Stimulated activated CD8-positive, alpha-beta memory T cell treated with anti-CD3 and anti-CD28 coated beads, Interleukin-4, amount 100 ng/mL, for 1 hour (primary cell): ENCODE measurements at places on chromosomes 6 and 20.

DNA sequence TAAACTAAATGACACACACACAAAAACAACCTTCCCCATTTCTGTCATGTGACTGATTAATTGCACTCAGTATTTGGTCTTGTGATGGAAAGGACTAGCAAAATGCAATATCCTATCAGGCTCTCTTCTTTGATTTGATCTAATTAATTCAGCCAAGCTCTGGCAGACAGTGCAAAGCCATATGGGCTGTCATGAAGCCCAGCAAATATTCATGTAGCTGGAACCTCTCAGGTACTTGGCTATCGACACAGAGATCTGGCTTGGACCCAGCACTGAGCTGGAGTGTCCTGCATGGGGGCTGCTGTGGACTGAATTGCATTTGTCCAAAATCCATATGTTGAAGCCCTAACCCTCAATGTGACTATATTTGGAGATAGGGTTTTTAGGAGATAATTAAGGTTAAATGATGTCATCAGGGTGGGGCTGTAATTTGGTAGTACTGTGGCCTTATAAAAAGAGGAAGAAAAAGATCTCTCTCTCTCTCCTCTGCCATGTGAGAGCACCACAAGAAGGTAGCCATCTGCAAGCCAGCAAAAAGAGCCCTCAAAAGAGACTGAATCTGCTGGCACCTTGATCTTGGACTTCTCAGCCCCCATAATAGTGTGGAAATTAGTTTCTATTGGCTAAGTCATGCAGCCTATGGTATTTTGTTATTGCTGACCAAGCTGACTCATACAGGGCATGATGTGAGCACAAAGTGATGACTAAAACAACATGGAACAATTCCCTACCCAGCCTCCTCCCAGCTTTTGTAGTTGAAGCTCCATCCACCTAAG, 77.1 kb downstream of the STMND1 start:
- DNase-seq = no peak

DNA sequence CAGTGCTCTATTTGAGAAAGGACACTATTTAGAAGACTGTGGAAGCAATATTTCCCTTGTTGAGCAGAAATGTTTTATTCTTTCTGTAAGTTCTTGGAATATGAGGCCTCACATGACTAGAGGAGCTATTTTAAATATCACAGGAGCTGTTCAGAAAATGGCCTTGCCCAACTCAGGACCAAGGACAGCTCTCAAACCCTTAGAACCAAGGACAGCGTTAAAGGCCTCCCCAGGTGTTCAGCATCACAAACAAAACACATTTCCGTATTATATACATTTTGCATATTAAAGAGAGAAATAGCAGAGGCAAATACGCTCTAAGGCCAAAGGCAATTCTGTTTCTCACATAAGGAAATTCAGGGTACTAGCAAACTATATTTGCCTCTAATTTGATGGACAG, 631.4 kb downstream of the CDH26 start:
- no peak for DNase-seq

DNA sequence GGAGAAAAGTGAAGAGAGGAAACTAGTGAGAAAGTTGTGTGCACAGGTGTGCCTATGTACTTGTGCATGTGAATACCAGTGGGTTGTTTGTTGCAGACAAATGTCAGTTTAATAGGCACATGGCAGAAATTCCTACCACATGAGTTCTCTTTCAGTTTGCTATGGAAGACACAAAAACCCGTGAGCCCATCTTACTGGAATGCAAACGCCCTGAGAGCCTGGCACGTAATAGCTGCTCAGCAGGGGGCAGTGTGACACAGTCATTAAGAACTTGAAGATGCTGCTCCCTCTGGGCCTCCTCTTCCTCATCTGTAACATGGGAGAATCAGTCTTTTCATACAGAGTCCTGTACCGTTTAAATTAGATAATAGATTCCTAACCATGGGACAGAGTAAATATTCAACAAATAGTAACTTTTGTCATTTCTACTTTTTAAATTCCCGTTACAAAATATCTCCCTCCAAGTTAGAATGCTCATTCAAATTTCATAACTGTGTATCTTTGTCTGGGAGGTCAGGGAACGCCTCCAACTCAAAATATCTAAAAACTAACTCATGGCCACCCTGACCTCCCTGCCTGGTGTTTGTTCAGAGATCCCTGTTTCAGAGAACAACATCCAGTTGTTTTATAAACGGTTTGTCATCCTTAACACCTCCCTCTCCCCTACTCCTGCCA, 802.9 kb downstream of the MAFB start:
- DNase-seq = no peak

GRCh38 chr6:75711173-75711572, 37.9 kb upstream of the MYO6 start:
- no peak for DNase-seq

DNA sequence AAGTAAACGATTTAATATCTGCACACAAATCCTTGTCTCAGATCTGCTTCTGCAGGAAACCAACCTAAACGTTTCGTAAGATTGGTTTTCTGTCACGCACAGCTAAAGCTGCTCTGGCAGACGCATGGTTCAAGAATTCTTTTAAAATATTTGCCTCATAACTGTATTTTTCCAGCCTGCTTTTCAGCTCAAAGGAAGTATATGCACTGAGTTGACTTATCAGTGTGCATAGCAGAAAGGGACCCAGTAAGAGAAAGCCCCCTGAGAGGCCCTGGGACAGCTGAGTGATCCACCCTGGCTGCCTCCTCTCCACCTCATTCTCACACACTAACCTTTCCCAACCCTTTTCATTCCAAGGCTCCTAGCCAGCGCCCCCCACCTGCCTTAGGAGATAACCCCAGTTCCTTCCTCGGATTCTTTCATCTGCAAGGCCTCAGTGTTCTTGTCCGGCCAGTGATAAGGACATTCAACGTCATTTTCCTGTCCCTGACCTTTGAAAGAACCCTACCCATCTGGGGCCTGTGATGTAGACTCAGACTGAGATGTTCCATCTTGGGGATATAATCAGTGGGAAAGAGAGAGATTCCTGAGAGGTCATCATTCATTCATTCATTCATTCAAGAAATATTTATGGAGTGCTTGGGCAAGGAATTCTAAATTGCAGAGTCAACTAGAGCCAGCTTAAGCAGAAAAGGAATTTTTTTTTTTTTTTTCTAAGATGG, 22.4 kb upstream of the SLC9A8 start:
- no peak for DNase-seq

GRCh38 chr6:110468731-110469130, 7.7 kb downstream of the SLC22A16 start:
- no peak for DNase-seq

DNA sequence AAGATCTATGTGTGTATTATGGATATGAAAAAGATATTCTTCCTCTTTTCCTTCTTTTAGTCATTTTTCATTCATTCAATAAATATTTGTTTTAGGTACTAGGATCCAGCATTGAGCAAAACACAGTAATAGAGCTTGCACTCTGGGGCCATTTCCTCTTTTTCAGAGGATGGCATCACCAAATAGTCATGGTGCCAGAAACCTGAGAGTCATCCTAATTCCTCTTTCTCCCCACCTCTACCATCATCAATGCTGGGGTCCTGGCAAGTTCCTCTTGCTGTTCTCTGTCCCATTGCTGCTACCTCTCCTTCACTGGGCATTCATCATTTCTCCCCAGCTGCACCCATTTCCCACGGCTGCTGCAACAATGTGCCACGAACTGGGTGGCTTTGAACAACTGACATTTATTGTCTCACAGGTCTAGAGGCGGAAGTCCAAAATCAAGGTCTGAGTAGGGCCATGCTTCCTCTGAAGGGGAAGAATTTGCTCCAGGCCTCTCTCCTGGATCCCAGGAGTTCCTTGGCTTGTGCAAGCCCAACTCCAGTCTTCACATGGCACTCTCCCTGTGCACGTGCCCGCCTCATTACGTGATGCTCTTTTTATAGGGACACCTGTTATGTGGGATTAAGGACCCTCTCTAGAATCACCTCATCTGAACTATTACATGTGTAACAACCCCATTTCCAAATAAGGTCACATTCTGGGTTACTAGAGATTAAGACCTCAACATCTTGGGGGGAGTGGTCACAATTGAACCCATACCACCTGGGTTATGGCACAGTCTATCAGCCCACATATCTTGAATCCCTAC, 9.5 kb upstream of the IGF2R start:
- DNase-seq = no peak

DNA sequence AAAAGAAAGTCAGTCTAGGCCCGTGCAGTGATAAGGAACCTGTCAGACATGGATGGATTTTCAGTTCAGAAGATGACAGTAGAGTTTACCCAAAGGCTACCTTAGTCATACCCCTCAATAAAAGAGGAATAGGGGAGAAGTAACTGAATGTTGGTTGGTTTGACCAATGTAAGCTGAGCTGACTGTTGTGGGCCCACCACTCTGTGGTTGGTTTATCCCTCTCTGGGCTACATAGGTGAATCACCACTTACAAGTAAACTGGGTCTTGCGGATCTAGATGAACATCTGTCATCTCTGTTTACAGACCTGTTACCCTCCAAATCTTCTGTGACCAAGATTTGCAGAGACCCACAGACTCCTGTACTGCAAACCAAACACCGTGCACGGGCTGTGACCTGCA, 37.2 kb upstream of the MYLK2 start:
- no peak for DNase-seq

GRCh38 chr6:17115251-17116116, 13.6 kb downstream of the STMND1 start:
- DNase-seq = no peak

- DNase-seq = no peak
Measured at GRCh38 chr6:63764318-63764916, 128.8 kb downstream of the PHF3 start.

DNA sequence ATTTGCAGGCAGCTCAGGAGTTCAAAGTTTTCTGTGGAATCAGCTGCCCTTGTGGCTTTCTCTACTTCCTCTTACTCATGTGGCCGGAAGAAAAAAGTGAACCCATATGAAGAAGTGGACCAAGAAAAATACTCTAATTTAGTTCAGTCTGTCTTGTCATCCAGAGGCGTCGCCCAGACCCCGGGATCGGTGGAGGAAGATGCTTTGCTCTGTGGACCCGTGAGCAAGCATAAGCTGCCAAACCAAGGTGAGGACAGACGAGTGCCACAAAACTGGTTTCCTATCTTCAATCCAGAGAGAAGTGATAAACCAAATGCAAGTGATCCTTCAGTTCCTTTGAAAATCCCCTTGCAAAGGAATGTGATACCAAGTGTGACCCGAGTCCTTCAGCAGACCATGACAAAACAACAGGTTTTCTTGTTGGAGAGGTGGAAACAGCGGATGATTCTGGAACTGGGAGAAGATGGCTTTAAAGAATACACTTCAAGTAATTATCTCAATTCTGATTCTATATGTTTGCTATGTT, 1.1 kb downstream of the MGME1 start:
- no peak for DNase-seq

- DNase-seq = no peak
Measured at GRCh38 chr6:79650950-79651349, 19.8 kb downstream of the SH3BGRL2 start.

DNA sequence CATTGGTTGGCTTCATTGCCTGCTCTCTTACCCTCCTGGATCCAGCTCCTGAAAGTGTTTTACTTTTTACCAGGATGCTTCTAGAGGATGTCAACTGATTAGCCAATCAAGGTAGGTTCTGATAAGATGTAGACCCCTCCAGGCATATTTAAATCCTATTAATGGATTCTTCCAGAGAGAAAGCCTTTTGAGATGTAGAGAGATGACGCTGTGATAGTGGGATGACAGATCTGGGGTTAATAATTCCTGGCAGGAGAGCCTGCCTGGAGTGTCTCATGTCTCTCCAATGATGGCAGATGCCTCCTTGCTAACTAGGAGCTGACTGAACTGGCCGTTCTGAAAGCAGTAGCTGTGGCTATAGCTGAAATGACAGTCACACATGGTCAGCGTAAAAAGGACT, 116.9 kb upstream of the DTNBP1 start:
- no peak for DNase-seq

DNA sequence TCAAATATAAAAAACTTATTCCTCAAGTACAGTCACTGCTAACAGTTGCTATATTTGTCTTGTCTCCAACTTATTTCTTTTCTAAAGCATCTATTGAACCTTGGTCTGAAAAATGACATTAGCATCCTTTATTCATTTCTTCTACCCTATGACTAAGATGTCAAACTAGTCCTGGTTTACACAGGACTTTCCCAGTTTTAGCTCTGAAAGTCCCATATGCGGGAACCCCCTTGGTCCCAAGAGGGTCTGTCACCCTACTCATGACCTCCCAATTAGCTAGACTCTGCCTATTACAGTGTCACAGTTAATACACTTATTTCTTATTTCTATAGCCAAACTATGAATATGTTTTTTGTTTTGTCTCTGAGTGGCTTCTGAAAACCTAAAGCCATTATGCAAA, 37.1 kb downstream of the PLEKHG1 start:
- no peak for DNase-seq

GRCh38 chr6:129141499-129141898, 258.6 kb downstream of the LAMA2 start:
- no peak for DNase-seq

- no peak for DNase-seq
Measured at GRCh38 chr20:57020364-57020763, 246.1 kb downstream of the BMP7 start.

GRCh38 chr6:132214716-132215115, 186.6 kb downstream of the MOXD1 start:
- DNase-seq = no peak

DNA sequence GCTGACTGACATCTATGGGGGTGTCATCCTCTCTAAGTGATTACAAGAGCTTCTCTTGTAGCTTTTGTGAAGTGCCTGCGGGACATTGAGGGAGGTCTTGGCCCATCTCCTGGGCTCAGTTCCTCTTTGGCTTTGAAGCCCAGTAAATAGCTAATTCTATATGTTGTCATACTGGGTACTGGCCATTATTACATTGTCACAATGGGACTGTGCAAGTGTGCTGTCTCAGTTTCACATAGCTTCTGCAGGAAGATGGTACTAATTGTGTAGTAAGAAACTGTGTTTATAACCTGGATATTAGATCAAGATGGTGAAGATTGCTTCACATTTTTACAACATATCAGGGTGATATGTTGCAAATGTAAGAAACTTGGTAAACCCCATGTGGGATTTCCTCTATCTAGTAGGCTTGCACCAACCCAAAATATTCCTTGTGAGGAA, 19.9 kb downstream of the SPINT3 start:
- DNase-seq = no peak

DNA sequence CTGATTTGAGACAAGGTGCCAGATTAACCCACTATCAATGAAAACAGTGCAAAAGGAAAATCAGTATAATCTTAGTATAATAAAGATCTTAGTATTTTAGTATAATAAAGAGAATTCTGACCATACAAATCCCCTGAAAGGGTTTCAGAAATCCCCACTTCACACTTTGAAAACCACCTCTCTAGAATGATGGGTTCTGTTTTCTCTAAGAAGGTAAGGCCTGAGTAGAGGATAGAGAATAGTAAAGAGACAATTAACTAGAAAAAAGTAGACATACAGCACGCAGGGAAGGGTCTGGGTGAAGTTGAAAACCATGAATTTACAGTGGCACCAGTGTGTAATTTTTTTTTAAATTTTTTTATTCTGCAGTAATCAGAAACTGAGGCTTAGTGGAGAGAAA, 73.6 kb downstream of the REV3L start:
- no peak for DNase-seq
